ENCODE measurements at places on chromosomes 12 and 14. TPM values are rescaled to one million over a fixed set of nuclear protein-coding genes. Genes with fewer than 3 reads are reported as not detected.
A peak's percentile ranks its signal among the peaks of the same experiment; 100 is the strongest.

LAG3 gene
- total RNA-seq: not detected

GZMB gene
- not detected for total RNA-seq

IGF1 gene
- total RNA-seq: 1.4 TPM

MAP1LC3B2 gene
- total RNA-seq: 0.63 TPM

WDHD1 gene
- total RNA-seq: 6.3 TPM

RIPK3 gene
- total RNA-seq: 2.2 TPM

TAS2R42 gene
- not detected for total RNA-seq

IFT81 gene
- total RNA-seq: 9.5 TPM

GPATCH2L gene
- 46.4 TPM for total RNA-seq

AICDA gene
- total RNA-seq: not detected

DNAI7 gene
- not detected for total RNA-seq

- no peaks in the 10 kb centered on the region for H3K27me3 ChIP-seq
- no peak for DNase-seq
- no peak overlapping the region for H3K4me3 ChIP-seq
- H3K36me3 ChIP-seq: no peaks in the 10 kb centered on the region
- no peaks in the 10 kb centered on the region for H3K4me1 ChIP-seq
Observed at GRCh38 chr14:89730687-89731086, 223.8 kb downstream of the EFCAB11 start.

GRCh38 chr12:25051171-25051570 is 102.3 kb upstream of the BCAT1 start:
- no peak overlapping the region for H3K4me3 ChIP-seq
- no peaks in the 10 kb centered on the region for H3K4me1 ChIP-seq

GRCh38 chr14:66496911-66497310 is 10.7 kb downstream of the CCDC196 start:
- H3K27me3 ChIP-seq: no peaks in the 10 kb centered on the region
- no peak overlapping the region for H3K27ac ChIP-seq
- no peak overlapping the region for H3K4me3 ChIP-seq

- H3K4me3 ChIP-seq: no peak overlapping the region
- no peaks in the 10 kb centered on the region for H3K27me3 ChIP-seq
- H3K4me1 ChIP-seq: peaks cover 44% of the 10 kb centered on the region
- no peaks in the 10 kb centered on the region for H3K36me3 ChIP-seq
- H3K27ac ChIP-seq: no peak overlapping the region
- DNase-seq: no peak
Observed at GRCh38 chr14:80387563-80387981, 176.3 kb upstream of the DIO2 start.

GRCh38 chr12:22677781-22678574 is 53.0 kb downstream of the ETNK1 start:
- H3K4me3 ChIP-seq: no peak overlapping the region
- peaks cover 21% of the 10 kb centered on the region for H3K36me3 ChIP-seq
- no peaks in the 10 kb centered on the region for H3K27me3 ChIP-seq
- peaks cover 10% of the 10 kb centered on the region for H3K4me1 ChIP-seq
- H3K27ac ChIP-seq: no peak overlapping the region
- DNase-seq: no peak

- no peaks in the 10 kb centered on the region for H3K27me3 ChIP-seq
- H3K4me1 ChIP-seq: peaks cover 23% of the 10 kb centered on the region
- no peak overlapping the region for H3K27ac ChIP-seq
- H3K36me3 ChIP-seq: no peaks in the 10 kb centered on the region
Observed at GRCh38 chr14:93962701-93963601, 13.4 kb downstream of the ASB2 start.

GRCh38 chr12:71607494-71608330 is 55.9 kb downstream of the ZFC3H1 start:
- H3K4me1 ChIP-seq: no peaks in the 10 kb centered on the region
- H3K36me3 ChIP-seq: peaks cover 66% of the 10 kb centered on the region
- no peak overlapping the region for H3K27ac ChIP-seq
- no peak overlapping the region for H3K4me3 ChIP-seq
- H3K27me3 ChIP-seq: no peaks in the 10 kb centered on the region
- DNase-seq: no peak

DNA sequence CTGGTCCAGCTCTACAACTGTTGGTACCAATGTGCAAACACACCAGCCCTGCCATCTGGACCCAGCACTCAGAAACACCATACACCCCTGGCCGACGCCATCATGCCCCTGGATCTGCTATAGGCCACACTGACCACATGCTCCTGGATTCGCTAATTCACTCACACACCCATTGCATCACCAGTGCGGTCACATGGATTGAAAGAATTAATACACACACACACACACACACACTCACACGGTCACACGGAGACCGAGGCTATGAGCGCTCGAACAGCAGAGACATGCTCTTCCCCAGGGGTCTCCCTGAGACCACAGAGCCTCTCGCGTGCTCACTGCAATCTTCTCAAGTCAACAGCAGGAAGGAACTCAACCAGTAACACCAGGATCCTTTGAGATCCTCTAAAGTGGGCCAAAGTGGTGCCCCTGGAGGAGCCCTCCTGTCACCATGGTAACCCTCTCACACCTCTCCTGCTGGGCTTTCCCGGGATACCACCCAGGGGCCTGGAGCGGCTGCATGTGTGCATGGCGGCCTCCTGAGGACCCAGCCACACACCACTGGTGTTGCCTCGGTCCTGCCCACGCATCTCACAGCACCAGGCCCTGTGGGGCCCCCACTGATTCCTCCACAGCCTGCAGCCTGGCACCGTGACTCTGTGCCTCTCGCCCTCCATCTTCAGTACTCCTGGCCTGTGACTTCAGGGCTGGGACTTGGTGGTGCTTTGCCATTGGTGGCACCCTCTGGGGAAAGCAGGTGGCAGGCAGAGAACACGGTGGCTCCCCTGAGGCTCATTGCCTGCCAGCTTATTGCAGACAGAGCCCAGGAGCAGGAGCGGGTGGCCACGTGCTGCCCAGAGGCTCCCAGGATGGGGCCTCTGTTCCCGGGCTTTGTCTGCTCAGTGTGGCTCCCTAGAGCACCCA is 15.1 kb downstream of the LRTM2 start:
- peaks cover 35% of the 10 kb centered on the region for H3K27me3 ChIP-seq
- no peak overlapping the region for H3K27ac ChIP-seq
- H3K4me3 ChIP-seq: no peak overlapping the region
- no peak for DNase-seq
- no peaks in the 10 kb centered on the region for H3K36me3 ChIP-seq
- H3K4me1 ChIP-seq: no peaks in the 10 kb centered on the region

GRCh38 chr14:41782511-41782910 is 175.8 kb downstream of the LRFN5 start:
- no peak overlapping the region for H3K4me3 ChIP-seq
- H3K27me3 ChIP-seq: no peaks in the 10 kb centered on the region
- no peak for DNase-seq
- no peaks in the 10 kb centered on the region for H3K4me1 ChIP-seq
- H3K36me3 ChIP-seq: no peaks in the 10 kb centered on the region

GRCh38 chr14:34449819-34450541 is 12.1 kb downstream of the SPTSSA start:
- H3K36me3 ChIP-seq: peaks cover 8% of the 10 kb centered on the region
- no peak overlapping the region for H3K27ac ChIP-seq
- no peaks in the 10 kb centered on the region for H3K4me1 ChIP-seq
- no peak overlapping the region for H3K4me3 ChIP-seq

DNA sequence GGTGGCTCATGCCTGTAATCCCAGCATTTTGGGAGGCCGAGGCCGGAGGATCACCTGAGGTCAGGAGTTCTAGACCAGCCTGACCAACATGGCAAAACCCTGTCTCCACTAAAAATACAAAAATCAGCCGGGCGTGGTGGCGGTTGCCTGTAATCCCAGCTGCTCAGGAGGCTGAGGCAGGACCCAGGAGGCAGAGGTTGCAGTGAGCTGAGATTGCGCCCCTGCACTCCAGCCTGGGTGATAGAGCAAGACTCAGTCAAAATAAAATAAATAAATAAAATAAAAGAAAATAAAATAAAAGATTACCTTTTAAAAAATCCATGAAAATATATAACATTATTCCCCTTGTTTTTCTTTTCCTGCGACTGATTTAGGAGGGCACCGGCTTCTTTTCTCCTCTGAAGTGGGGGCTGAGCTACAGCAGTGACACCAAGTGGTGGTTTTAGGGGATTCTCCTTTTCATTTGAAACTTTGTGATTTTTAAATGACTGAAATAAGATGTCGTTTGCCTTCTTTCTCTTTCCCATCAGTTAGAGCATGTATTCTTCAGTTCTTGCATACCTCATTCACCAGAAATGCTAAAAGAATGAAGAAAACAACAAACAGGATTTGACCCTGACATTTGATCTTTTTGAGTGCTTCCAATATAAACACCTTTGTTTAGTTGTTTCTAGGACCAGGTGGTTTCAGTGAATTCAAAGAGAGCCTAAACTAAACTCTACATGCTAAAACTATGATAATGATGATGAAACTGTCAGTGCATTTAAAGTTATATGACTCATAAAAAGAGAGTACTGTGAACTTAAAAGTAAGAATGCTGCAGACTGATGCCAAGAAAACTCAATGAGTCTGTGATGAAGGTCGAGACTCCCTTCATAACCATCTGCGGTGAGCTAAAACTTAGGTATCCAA is 22.6 kb upstream of the PKP2 start:
- peak; percentile 18 for DNase-seq
- no peaks in the 10 kb centered on the region for H3K4me1 ChIP-seq
- H3K36me3 ChIP-seq: no peaks in the 10 kb centered on the region

GRCh38 chr12:56204275-56204674 is 15.0 kb upstream of the SMARCC2 start:
- H3K4me1 ChIP-seq: peaks cover 8% of the 10 kb centered on the region
- no peak for DNase-seq
- H3K27ac ChIP-seq: no peak overlapping the region
- H3K27me3 ChIP-seq: no peaks in the 10 kb centered on the region
- peaks cover 43% of the 10 kb centered on the region for H3K36me3 ChIP-seq

DNA sequence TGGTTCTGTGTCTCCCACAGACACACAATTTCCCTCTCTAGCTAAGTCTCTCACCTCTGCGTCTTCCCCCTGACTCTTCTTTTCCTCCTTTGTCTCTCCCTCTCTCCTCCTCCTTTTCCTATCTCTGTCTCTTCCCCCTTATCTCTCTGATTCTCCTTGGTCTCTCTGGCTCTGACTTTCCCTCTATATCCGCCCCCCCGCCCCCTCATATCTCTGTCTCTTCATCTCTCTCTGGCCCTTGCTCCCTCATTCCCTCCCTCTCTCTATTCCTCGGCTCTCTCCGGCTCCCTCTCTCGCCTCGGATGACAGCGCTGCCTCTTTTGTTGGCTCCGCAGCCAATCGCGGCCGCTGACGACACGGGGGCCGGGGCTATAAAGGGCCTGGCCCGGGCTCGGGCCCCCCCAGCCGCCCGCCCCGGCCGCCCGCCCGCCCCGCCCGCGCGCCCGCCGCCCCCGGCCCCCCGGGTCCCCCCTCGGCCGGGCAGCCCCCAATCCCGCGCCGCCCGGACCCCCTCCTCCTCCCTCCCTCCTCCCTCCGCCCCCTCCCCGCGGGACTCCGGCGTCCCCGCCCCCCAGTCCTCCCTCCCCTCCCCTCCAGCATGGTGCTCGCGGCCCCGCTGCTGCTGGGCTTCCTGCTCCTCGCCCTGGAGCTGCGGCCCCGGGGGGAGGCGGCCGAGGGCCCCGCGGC is at the start of gene GDF11:
GDF11 (plus strand) TSS at position 404 of the 687 bp plus-strand sequence; CDS start at position 599, 195 bp downstream.
- peak; percentile 90 for DNase-seq
- H3K36me3 ChIP-seq: no peaks in the 10 kb centered on the region
- H3K4me1 ChIP-seq: peaks cover 36% of the 10 kb centered on the region

GRCh38 chr12:106032623-106032925 is 106.2 kb downstream of the NUAK1 start:
- no peak overlapping the region for H3K4me3 ChIP-seq
- no peak for DNase-seq
- peaks cover 39% of the 10 kb centered on the region for H3K4me1 ChIP-seq
- H3K27me3 ChIP-seq: no peaks in the 10 kb centered on the region

DNA sequence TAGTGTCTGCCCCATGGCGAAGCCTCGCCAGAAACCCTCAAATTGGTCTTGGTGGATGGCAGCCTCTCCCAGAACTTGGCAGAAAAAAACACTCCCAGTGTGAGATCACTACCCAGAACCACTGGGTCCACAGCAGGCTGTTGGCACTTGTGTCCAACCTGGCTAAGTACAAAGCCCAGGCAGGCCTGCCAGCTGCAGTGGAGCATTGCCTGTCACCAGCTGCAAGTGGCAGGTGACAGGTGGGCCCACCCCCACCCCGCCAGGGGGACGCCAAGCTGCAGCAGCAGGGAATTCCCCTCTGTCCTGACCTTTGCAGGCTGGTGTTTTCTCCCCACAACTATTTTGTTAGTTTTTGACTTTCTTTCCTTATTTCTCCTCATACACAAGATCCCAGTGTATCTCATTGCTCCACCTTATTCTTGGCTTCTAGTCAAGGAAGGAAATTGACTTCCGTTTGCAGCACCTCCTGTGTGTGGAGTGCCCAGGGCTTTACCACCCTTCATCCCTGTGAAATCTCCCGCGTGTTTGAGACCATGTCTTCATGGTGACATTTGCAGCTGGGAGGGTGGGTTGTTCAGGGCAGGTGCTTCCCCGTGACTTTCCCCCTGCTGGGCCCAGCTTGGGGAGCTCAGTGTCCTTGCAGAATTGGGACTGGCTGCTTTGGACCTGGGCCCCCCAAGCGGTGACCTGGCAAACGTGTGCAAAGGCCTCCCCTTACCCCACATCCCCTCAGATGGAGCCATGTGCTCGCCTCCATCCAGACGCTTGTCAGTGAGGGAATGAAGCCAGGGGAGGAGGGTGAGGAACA is 73.8 kb upstream of the RIN3 start:
- no peak for DNase-seq
- H3K27me3 ChIP-seq: no peaks in the 10 kb centered on the region
- H3K36me3 ChIP-seq: no peaks in the 10 kb centered on the region
- H3K27ac ChIP-seq: no peak overlapping the region

DNA sequence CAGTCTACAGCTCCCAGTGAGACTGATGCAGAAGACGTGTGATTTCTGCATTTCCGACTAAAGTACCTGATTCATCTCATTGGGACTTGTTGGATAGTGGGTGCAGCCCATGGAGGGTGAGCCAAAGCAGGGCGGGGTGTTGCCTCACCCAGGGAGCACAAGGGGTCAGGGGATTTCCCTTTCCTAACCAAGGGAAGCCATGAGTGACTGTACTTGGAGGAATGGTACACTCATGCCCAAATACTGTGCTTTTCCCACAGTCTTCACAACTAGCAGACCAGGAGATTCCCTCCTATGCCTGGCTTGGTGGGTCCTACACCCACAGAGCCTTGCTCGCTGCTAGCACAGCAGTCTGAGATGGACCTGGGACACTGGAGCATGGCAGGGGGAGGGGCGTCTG is 21.0 kb upstream of the ABCC9 start:
- H3K27ac ChIP-seq: no peak overlapping the region
- no peak overlapping the region for H3K4me3 ChIP-seq
- H3K4me1 ChIP-seq: no peaks in the 10 kb centered on the region
- no peaks in the 10 kb centered on the region for H3K36me3 ChIP-seq
- H3K27me3 ChIP-seq: no peaks in the 10 kb centered on the region

GRCh38 chr14:25400607-25401206 is 350.8 kb upstream of the STXBP6 start:
- H3K4me1 ChIP-seq: no peaks in the 10 kb centered on the region
- peaks cover 15% of the 10 kb centered on the region for H3K27me3 ChIP-seq
- no peaks in the 10 kb centered on the region for H3K36me3 ChIP-seq
- H3K27ac ChIP-seq: no peak overlapping the region
- DNase-seq: peak; percentile 63

All from GM23248 (cell line).